ENCODE measurements at places on chromosomes 1 and 21.

DNA sequence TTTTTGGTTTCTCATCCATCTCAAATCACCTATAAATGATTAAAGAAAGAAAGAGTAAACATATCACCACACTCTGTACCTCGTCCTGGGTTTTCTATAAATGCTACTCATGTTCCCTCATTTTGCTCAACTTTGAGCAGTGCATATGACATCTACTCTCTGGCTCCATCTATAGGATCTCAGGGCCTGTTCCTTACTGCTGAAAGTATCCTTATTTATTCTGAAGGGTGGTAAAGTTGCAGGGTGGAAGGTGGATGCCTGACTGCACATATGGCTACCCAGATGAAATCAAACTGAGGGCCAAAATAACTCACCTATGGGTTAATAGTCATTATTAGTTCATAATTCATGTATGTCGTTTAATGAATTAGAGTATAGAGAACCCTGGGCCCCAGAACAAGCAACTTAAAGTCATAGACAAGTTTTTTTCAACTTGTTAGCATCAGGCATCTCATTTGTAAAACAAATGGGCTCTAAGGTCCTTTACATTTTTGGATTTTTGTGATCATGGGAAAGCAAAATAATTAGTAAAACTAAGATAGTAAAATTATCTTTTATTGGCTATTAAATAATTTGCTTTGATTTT lies 46.5 kb downstream of the NCF2 start:
- DNase-seq = no peak

GRCh38 chr1:170356585-170356984 lies 175.4 kb upstream of the GORAB start:
- no peak for DNase-seq

- DNase-seq = no peak
These were observed 831.6 kb downstream of the BRINP3 start for GRCh38 chr1:189646066-189646465.

GRCh38 chr1:65255035-65255655 lies 54.2 kb upstream of the DNAJC6 start:
- DNase-seq = no peak

DNA sequence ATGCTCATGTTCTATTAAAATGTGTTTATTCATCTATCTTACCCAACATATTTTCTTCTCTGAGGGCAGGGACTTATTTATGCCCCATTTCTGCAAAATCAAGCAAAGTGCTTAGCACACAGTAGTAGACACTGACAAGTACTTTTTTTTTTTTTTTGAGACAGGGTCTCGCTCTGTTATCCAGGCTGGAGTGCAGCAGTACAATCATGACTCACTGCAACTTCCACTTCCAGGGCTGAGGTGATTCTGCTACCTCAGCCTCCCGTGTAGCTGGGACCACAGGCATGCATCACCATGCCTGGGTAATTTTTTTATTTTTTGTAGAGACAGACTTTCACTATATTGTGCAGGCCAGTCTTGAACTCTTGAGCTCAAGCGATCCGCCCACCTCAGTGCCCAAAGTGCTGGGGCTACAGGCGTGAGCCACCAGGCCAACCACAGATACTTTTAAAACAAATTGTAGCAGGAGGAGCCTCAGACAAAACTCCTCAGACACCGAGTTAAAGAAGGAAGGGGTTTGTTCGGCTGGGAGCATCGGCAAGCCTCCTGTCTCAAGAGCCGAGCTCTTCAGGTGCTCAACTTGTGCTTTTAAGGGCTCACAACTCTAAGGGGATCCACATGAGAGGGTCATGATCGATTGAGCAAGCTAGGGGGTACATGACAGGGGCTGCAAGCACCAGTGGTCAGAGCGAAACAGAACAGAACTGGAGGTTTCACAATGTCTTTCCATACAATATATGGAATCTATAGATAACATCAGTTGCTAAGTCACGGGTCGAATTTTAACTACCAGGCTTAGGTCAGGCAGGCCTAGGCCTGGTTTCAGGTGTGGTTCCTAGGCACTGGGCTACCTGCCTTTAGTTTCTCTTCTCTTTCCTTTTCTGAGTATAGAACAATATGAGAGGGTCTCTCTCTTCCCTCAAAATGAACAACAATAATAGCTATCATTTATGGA lies 5.7 kb upstream of the TMEM167B start:
- no peak for DNase-seq

GRCh38 chr1:79497193-79497773 lies 490.8 kb upstream of the ADGRL4 start:
- DNase-seq = no peak

DNA sequence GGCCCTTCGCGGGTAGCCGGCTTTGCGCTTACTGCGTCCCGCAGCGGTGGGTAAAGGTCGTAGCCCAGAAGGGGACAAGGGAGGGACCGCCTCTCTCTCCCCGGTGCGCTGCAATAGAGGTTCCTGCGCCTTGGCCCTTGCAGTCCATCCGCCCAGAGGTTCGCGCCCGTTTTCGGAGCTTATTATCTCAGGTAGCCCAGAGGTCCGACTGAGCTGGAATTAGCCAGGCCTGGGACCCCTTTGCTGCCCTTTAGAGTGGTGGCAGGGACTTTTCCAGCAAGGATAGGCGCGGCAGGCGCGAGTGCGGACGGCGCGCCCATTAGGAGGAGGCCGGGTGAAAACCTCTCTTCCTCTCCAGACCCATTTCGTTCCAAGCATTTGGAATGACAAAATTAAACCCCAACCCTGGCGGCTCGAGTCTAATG lies 5.0 kb downstream of the LHX4 start:
- no peak for DNase-seq

- no peak for DNase-seq
These were observed 8.4 kb upstream of the SMYD3 start for GRCh38 chr1:246515390-246516005.

GRCh38 chr1:31208361-31208945 lies 31.2 kb downstream of the NKAIN1 start:
- DNase-seq = no peak

DNA sequence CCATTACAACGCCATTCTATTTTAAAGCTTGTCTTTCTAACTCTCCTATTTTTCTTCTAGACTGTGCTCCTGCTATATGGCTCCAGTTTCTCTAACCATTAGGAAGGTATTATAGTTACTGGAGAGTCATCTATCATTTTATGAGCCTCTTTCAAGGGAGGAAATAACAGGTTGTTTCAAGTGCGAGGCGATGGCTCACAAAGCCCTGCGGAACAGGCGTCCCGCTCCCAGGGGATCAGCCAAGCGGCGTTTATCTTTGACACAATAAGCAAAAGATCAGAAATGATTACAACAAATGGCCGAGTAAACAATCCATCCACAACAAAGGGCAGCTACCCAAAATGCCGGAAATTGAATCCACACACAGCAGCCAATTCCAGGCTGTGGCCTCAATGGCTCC lies 249.5 kb upstream of the POU3F1 start:
- DNase-seq = no peak

GRCh38 chr1:32180186-32181060 lies 948 bp downstream of the TXLNA start:
- DNase-seq = no peak

DNA sequence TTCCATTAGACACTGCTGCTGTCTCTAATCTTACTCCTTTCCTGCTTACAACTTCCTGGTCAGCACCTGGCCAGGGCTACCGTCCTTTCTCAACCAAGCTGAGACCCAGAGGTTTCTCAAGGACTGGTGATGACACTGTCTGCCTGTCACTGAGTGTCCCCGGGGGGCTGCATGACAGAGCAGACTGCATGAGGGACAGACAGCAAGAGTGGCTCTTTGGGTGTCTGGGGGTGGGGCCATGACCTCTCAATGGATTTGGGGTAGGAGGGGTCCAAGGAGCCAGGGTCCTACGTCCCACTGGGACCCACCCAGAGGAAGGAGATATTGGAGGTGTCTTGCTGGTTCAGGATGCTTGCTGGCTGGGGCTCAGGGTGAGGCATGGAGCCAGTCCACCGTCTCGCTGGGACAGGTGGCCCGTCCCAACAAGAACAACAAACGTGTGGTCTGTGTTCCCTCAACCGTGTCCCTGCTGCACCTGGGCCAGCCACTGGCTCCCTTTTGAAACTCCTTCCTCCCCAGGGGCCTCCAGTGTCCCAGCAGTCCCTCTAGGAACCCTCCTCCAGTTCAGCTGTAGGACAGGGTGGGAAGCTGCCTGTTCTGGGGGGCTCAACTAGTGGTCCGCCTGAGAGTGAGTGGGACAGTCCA lies 344.6 kb upstream of the AJAP1 start:
- no peak for DNase-seq

DNA sequence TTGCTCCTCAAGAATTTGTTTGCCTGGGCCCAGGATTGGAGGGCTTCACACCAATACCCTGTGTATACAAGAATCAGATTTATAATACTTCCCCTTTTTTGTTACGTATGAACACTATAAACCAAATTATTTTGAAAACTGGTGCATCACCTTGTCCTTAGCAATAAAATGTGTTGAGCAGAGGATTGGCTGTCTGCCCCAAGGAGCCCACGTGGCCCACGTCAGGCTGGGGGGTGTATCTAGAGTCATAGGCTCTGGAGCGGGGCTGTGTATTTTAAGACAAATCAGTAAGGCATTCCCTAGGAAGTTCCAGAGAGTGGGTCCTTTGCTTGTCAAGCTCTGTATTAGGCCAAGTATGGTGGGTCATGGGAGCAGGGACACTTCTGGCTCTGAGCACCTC lies 2.0 kb upstream of the ST3GAL3 start:
- DNase-seq = no peak

GRCh38 chr1:36455386-36455785 lies 5.1 kb upstream of the OSCP1 start:
- DNase-seq = no peak

- no peak for DNase-seq
These were observed 415.9 kb downstream of the PLA2G4A start for GRCh38 chr1:187244623-187245022.

DNA sequence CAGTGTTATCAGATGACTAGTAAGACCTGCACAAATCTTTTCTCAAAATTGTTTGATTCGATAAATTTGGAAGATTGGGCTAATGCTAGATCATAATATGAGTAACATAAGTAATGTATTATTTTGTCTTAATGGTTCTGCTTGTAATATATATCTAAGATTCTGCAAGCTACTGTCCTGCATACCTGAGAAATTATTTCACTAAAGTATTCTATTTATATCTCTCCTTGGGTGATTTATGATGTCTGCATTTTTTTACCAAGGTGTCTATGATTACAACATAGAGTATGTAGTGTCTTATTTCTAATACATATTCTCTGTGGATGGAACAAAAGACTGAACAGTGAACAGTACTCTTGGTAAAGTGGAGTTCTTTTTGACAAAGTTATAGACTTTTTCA lies 166.6 kb downstream of the CLEC20A start:
- DNase-seq = no peak

- DNase-seq = no peak
These were observed at the start of gene NUP210L for GRCh38 chr1:154154534-154155191. Gene NUP210L (minus strand): TSS chr1:154155073.

DNA sequence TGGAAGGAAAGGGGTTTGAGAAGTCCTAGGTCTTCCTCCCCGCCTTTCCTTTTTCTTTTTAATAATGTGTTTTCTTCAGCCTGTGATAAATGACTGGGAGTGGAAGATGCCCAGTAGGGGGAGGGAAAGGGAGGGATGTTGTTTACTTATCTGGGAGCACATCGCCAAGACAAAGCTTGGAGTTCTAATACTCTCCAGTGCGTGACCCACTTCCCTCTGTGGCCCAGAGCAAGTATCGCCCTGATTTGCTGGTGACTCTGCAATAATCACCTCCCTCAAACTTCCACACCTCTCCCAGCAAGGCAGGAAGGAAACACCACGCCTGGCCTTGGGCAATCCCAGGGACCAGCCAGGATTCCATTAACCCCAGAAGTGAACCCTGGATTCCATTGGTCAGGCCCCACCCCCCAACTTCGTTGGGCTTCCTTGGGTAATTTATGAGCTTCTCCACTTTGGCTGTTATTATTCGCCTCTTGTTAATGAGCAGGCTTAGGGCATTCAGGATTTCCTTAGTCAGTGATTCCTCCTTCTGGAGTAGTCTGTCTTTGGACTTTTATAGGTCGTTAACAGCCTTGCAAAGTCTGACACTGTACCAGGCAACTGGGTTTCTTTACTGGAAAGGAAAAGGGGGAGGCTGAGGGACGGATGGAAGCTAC lies 24.3 kb upstream of the GRHL3 start:
- no peak for DNase-seq

DNA sequence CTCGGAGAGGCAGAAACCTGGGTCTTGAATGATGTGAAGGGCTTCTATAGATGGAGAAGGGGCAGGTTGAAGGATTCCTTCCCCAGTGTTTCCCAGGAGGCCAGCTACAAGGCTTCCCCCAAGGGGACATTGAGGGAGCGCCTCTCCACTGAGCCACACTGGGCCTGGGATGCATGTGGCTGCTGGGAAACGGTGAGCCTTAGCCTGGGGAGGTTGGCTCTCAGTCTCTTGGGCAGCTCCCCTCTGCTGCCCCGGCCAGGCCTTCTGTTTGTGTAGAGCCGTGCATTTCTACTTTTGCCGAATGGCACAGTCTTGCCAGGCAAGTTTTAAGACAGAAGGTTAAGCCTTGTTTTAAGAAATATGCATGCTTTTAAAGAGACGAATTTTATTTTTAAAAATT lies 254.4 kb upstream of the POU3F1 start:
- no peak for DNase-seq

DNA sequence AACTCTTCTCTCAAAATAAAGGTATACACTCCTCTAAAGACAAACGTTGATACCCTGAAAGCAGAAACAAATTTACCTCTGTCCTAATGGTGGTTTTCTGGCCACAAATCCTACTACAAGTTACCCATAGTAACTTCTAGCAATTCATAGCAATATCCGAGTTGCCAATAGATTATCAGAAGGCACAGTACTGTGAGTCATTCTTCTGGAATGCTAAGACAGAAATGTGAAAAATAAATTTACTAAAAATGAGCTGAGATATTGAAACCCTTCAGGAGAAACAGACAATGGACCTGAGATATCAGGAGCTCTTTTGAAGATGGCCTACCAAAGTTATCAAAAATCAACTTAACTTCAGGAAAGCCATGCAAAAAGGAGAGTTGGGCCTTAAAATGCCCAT lies 715.0 kb upstream of the ADAMTS5 start:
- no peak for DNase-seq

DNA sequence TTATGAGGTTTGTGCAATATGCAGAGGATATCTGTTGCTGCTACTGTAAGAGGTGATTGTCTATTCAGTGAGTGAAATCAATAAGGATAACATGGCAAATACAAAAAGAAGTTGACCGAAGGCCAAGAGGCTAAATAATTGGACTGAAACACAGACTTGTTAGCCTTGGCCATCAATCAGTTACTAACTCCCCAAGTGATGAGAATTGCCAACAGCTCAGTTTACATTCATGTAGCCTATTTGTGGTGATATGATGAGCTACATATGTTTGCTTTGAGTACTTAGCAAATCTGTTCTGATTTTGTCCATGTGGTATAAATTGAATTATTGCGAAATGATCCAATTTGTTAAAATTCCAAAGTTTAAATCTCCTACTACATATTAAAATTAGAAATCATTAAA lies 68.6 kb upstream of the VAV3 start:
- DNase-seq = no peak

DNA sequence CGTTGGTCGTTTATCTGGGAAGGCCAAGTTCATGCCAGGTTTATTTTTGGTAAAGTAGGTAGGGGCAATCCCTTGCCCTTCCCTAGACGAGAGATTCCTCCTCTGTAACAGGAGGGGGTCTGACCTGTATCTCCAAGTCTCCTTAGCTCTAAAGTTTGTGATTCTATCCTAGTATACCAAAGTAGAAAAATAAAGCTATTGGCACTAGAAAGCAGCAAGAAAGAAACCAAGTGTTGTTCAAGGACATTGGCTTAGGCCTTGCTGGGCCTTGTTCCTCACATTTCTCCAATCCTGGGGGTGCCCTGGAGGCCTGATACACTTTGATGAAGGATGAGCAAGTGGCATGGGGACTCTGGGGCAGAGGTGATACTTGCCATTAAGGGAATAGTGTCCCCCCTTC lies 814 bp downstream of the MTARC2 start:
- DNase-seq = no peak
